ENCODE measurements at places on chromosomes 12 and 14. TPM values are rescaled to one million over a fixed set of nuclear protein-coding genes. Genes with fewer than 3 reads are reported as not detected.

KLRC2 gene
- total RNA-seq = not detected

GPR84 gene
- total RNA-seq = 0.40 TPM

DDX24 gene
- 190 TPM for total RNA-seq

DNA sequence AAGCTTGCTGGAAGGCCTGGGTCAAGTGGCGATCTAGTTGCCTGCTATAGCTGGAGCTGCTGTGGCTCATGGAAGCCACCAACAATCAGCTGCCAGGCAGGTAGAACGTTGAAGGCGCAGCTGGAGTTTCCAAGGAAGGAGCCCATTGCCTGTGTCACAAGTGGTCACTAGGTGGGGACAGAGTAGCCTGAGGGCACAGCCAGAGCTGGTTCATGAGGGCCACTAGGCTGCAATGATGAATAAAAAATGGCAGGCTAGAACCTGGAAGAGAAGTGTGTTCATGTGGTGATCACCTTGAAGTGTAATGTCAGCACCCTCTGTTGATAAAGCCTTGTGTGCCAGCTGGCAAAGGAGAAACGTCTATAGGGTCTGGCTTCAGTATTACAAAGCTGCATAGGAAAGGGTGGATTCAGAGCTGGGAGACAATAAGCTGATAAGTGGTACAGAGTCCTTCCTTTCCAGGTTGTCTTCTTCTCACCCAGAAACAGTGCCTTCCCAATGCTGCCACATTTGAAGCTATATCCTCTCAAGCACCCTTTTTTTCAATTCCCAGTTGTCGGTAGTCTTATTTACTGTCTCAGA is 165.8 kb downstream of the EMP1 start:
- no peaks in the 10 kb centered on the region for H3K4me1 ChIP-seq
- H3K4me3 ChIP-seq = no peak overlapping the region
- peaks cover 3% of the 10 kb centered on the region for H3K27me3 ChIP-seq
- H3K36me3 ChIP-seq = no peaks in the 10 kb centered on the region
- DNase-seq = peak; percentile 50

DNA sequence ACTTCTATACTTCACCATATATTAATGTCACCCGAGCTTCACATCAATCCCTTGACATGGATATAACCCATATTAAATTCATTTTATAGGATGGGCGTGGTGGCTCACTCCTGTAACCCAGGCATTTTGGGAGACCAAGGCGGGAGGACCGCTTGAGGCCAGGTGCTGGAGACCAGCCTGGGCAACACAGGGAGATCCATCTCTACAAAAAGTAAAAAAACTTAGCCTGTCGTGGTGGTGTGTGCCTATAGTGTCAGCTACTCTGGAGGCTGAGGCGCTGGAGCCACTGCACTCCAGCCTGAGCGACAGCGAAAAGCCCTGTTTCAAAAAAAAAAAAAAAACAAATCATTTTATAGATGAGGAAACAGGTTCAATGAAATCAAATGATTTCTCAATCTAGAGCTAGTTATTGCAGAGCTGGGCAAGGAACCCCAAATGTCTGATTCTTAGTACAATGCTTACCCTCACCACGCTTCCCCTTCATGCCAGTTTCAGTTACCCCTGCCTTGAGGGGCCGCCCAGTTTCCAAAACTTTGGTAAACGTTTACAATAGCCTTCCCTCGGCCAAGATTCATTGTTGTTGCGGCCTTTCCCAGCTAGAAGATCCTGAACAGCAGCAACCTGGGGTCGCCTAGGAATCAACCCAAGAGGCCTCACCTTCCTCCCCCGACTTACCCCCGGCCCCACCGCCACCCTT is 751 bp downstream of the PSMB5 start:
- peaks cover 5% of the 10 kb centered on the region for H3K36me3 ChIP-seq
- H3K27me3 ChIP-seq = no peaks in the 10 kb centered on the region
- DNase-seq = no peak
- H3K4me3 ChIP-seq = peak overlapping the region; percentile 88
- H3K27ac ChIP-seq = peak overlapping the region; percentile 93
- peaks cover 29% of the 10 kb centered on the region for H3K4me1 ChIP-seq

DNA sequence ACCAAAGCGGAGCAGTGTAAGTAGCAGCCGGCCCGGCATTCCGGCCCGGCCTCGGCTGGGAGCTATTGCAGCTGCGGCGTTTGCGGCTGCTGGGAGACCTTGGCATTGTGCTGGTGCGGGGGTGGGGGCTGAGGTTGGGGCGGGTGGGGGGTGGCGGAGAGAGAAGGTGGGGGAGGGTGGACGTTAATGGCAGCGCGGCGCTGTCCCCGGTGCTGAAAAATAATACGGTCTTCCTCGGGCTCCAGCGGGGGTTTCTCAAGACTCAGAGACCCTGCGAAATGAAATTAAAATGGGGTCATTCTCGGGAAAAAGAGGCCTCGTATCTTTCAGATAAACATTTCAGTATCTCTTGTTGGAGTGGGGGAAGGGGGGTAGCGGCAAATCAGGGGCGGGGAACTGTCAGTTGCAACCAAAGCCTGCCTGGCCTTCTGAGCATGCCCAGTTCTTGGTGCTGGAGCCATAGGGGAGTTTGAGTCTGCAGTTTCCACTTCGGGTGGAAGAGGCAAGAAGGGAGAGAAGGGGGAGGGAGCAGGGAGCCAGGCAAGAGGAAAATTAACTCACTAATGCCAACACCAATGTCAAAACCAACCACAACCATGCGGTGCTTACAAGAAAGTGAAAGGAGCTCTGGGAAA is 414 bp downstream of the UNC79 start:
- H3K27me3 ChIP-seq = peaks cover 60% of the 10 kb centered on the region
- H3K27ac ChIP-seq = no peak overlapping the region
- H3K36me3 ChIP-seq = no peaks in the 10 kb centered on the region
- no peak for DNase-seq
- no peaks in the 10 kb centered on the region for H3K4me1 ChIP-seq
- no peak overlapping the region for H3K4me3 ChIP-seq

- no peak overlapping the region for H3K4me3 ChIP-seq
- no peak for DNase-seq
- no peaks in the 10 kb centered on the region for H3K36me3 ChIP-seq
- H3K4me1 ChIP-seq = no peaks in the 10 kb centered on the region
- no peak overlapping the region for H3K27ac ChIP-seq
Observed at GRCh38 chr12:80721326-80721725, 4.6 kb downstream of the MYF5 start.

DNA sequence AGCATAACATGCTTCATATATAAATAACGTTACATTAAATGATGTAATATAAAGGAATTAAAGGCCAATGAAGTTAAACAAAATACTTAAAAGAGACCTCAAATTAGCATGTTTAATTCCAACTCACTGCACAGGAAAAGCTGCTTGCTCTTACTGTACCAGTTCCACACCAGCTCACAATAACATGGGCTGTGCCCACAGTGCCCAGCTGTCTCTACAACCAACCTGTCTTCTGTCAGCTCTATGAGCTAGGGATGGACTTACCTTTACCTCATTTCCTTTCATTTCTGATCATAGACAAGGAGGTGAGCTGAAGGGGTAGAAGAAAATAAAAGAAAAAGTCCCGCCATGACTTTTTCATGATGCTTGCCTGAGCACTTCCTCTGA is 64.8 kb downstream of the NKX2-1 start:
- no peaks in the 10 kb centered on the region for H3K27me3 ChIP-seq
- H3K36me3 ChIP-seq = no peaks in the 10 kb centered on the region
- no peak overlapping the region for H3K4me3 ChIP-seq
- H3K4me1 ChIP-seq = no peaks in the 10 kb centered on the region

DNA sequence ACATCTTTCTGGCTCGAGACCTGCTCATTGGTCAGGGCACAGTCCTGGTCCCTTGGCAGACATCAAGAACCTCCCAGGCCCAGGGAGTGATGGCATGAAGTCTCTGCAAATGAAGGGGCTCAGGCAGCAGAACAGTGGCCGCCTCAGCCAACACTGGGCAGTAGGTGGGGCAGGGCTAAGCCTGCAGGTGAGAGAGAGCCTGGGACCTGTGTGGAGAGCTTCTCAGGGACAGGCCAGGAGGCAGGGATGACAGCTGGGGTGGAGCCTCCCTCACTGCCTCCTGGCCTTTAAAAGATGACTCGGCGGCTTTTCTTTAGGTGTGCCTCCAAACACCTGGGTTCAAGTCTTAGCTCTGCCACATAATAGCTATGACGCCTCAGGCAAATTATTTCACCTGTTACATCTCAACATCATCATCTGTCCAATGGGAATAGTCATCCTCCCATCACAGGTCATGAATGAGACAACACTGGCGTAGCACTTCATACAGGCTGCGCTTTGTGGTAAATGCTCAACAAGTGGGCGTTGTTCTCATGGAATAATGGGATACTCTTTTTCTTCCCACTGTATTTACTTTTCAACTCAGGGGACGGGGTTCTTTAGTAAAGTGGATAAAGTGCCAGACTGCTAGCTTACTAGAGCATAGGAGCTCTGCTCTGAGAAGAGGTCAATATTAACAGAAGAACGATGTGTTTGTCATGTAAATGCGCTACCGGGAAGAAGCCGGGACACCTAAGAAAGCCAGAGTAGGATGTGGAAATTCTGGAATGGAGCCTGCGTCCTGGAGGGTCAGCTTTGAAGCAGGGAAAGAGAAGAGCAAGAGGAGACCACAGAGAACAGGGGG is 277.4 kb downstream of the FOXN3 start:
- no peaks in the 10 kb centered on the region for H3K4me1 ChIP-seq
- H3K36me3 ChIP-seq = no peaks in the 10 kb centered on the region
- no peak for DNase-seq
- H3K27ac ChIP-seq = no peak overlapping the region
- H3K4me3 ChIP-seq = no peak overlapping the region
- H3K27me3 ChIP-seq = no peaks in the 10 kb centered on the region

- no peak overlapping the region for H3K4me3 ChIP-seq
- no peak overlapping the region for H3K27ac ChIP-seq
- no peaks in the 10 kb centered on the region for H3K27me3 ChIP-seq
- H3K36me3 ChIP-seq = no peaks in the 10 kb centered on the region
Observed at GRCh38 chr12:71562676-71563595, 100.7 kb downstream of the ZFC3H1 start.

- no peak overlapping the region for H3K27ac ChIP-seq
- no peak for DNase-seq
- peaks cover 2% of the 10 kb centered on the region for H3K4me1 ChIP-seq
- H3K36me3 ChIP-seq = no peaks in the 10 kb centered on the region
Observed at GRCh38 chr14:39383026-39383660, 49.1 kb downstream of the FBXO33 start.

- H3K4me3 ChIP-seq = peak overlapping the region; percentile 83
- no peaks in the 10 kb centered on the region for H3K27me3 ChIP-seq
- H3K36me3 ChIP-seq = peaks cover 49% of the 10 kb centered on the region
Observed at GRCh38 chr12:56188131-56188777, 1.0 kb downstream of the SMARCC2 start.

DNA sequence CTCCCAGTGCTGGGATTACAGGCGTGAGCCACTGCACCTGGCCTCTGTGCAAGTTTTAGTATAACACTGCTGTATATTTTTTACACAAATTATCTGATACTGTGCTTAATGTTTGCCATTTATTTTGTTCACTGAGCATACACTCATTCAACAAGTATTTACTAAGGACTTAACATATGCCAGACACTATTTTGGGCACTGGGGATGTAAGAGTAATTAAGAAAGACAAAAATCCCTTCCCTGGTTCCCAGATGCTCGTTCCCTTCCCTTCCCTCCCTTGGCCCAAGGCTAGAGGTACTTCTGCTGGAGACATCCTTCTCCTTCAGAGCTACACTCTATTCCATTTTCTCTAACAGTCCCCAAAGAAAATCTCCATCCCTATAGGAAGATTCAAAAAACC is 12.5 kb downstream of the CIT start:
- no peak overlapping the region for H3K4me3 ChIP-seq
- no peaks in the 10 kb centered on the region for H3K27me3 ChIP-seq
- no peak overlapping the region for H3K27ac ChIP-seq
- no peak for DNase-seq
- H3K4me1 ChIP-seq = no peaks in the 10 kb centered on the region
- H3K36me3 ChIP-seq = no peaks in the 10 kb centered on the region

GRCh38 chr14:99058542-99058941 is 213.5 kb downstream of the BCL11B start:
- no peaks in the 10 kb centered on the region for H3K36me3 ChIP-seq
- DNase-seq = no peak
- no peak overlapping the region for H3K27ac ChIP-seq

DNA sequence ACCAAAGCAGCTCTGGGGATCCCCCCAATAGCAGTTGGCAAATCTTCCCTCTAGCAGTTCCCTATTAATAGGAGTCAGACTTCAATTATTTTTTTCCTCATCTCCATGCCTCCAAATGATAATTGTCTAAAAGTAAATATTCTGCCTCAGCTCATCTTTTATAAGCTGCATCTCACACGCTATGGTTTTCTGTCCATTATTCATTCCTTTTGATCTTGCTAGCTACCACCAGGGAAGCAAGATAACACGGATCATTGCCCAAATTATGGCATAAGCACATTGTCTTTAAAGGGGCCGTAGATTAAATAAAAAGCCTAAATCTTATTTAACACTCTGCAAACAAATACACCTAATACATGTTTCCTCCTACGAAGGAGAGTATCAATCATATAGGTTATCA is 670.8 kb upstream of the FLRT2 start:
- no peak for DNase-seq
- no peaks in the 10 kb centered on the region for H3K27me3 ChIP-seq
- no peak overlapping the region for H3K4me3 ChIP-seq
- no peaks in the 10 kb centered on the region for H3K36me3 ChIP-seq
- no peak overlapping the region for H3K27ac ChIP-seq

- H3K4me3 ChIP-seq = no peak overlapping the region
- H3K36me3 ChIP-seq = no peaks in the 10 kb centered on the region
- H3K4me1 ChIP-seq = no peaks in the 10 kb centered on the region
- no peaks in the 10 kb centered on the region for H3K27me3 ChIP-seq
Observed at GRCh38 chr14:39015964-39016577, 87.0 kb downstream of the SEC23A start.

DNA sequence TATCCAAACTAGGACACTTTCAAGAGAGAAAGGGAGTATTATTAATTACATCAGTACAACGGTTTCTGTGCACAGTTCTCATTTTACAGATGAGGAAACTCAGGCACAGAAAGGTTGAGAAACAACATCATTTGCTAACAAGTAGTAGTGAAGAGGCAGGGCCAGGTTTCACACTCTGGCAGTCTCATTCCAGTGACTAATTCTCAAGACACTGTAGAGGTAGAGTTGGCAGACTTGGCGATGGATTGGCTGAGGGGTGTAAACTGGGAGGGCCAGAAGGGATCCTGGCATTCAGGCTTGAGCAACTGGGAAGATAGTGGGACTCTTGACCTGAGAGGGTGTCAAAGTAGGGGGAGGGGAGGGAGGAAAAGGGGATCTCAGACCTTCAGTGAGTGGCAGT is 73.8 kb upstream of the BDKRB2 start:
- H3K27ac ChIP-seq = no peak overlapping the region
- DNase-seq = no peak
- no peaks in the 10 kb centered on the region for H3K36me3 ChIP-seq
- H3K4me1 ChIP-seq = no peaks in the 10 kb centered on the region

DNA sequence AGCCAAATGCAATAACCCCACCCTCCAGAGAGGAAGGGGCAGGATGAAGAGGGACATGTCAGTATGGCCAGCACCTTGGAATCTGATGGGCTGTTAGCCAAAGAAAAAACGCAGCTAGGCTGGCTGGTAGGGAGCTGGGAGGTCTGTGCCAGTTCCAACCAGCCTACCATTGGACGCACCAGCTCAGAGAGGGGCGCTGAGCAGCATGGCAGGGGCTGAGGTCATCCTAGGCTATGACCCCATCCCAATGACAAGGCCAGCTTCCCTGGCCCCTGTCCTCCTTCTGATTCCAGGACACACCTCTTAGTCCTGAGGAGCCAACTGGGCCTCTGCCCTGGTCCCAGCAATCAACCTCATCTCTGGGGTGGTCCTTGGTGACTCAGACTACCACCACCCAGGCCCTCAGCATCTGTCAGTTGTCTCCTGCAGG is 12.2 kb downstream of the ACTN1 start:
- H3K36me3 ChIP-seq = no peaks in the 10 kb centered on the region
- H3K27ac ChIP-seq = no peak overlapping the region
- no peaks in the 10 kb centered on the region for H3K4me1 ChIP-seq
- H3K4me3 ChIP-seq = no peak overlapping the region
- H3K27me3 ChIP-seq = no peaks in the 10 kb centered on the region

Data from psoas muscle (tissue), 8 donors.